ENCODE measurements at places on chromosomes 7 and 10. TPM values are rescaled to one million over a fixed set of nuclear protein-coding genes. Genes with fewer than 3 reads are reported as not detected.
A peak's percentile ranks its signal among the peaks of the same experiment; 100 is the strongest.

DNA sequence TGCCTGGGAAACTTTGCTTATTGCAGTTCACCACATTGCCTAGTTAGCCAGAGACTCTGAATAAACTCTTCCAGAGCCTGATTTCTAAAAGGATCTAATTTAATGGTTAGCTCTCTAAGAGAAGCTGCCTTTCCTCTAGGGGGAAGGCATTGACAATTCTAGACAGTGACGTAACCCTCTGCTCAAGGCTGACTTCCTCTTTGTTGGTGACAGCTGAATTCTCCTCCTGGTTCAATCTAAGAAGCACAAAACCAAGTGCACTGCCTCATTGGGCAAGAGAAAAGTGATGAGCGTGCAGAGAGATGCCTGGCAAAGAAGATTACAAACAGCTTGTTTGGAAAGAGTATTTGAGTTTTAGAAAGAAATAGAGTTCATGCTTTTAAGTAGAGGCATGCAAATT is 102.7 kb downstream of the MACC1 start:
- H3K36me3 ChIP-seq = no peaks in the 10 kb centered on the region
- H3K4me1 ChIP-seq = peaks cover 21% of the 10 kb centered on the region
- peak overlapping the region; percentile 39 for H3K27ac ChIP-seq
- no peak overlapping the region for H3K4me3 ChIP-seq

- H3K27ac ChIP-seq = no peak overlapping the region
- no peak overlapping the region for H3K4me3 ChIP-seq
- no peaks in the 10 kb centered on the region for H3K4me1 ChIP-seq
Measured at GRCh38 chr7:44294325-44295069, 30.9 kb downstream of the CAMK2B start.

NOLC1 gene
- total RNA-seq = 73.8 TPM

SPAM1 gene
- total RNA-seq = not detected

EPHB6 gene
- total RNA-seq = 25.2 TPM

DNA sequence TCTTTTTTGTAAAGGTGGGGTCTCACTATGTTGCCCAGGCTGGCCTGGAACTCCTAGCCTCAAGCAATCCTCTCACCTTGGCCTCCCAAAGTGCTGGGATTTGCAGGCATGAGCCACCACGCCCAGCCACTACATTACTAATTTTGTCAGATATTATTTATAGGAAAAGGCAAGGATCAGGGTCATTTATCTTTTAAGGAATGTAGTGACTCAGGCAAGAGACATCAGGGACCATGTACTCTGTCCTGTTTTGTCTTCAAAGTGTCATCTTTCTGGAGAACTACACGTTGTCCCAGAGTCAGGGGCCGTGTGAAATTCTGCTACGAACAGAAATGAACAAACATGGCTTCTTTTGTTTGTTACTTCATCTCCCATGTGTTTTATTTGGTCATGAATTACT is 105.3 kb downstream of the NPTX2 start:
- no peak overlapping the region for H3K27ac ChIP-seq
- H3K4me1 ChIP-seq = no peaks in the 10 kb centered on the region
- H3K27me3 ChIP-seq = no peaks in the 10 kb centered on the region
- H3K36me3 ChIP-seq = no peaks in the 10 kb centered on the region
- no peak overlapping the region for H3K4me3 ChIP-seq

- DNase-seq = no peak
- H3K4me3 ChIP-seq = no peak overlapping the region
- no peaks in the 10 kb centered on the region for H3K4me1 ChIP-seq
- H3K27me3 ChIP-seq = no peaks in the 10 kb centered on the region
Measured at GRCh38 chr7:146175716-146176115, 59.1 kb downstream of the CNTNAP2 start.

- no peaks in the 10 kb centered on the region for H3K36me3 ChIP-seq
- no peak overlapping the region for H3K4me3 ChIP-seq
- no peaks in the 10 kb centered on the region for H3K4me1 ChIP-seq
- H3K27ac ChIP-seq = no peak overlapping the region
- no peaks in the 10 kb centered on the region for H3K27me3 ChIP-seq
Measured at GRCh38 chr10:94149702-94150101, 156.0 kb downstream of the PLCE1 start.

CRHR2 gene
- not detected for total RNA-seq

DNA sequence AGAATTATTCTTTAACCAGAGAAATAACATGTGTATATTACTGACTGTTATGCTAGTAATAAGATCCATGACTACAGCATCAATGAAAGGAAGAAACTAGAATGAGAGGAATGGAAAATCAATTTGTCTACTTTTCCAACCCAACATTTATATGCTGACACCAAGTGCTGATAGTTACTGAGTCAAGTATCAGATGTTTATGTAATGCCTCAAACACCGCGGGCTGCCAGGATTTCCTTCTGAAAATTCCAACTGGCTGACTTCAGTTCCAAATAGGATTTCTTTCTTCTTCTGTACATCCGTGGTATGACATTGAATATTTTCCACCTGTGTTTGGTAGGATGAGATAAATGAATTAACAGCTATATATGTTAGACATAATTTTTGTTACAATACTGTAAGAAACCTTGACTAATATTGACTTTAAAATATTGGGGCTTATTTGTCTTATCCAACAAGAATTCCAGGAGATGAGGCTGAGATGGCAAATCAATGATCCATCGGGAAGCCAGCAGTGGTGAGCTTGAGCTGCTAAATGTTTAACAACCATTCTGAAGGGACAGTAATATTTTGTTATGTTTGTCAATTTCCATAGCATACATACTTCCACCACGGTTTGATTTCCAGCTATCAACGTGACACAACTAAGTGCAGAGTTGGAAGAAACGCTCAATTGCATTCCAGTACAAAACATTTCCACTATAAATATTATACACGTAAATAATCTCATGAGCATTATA is 435.2 kb upstream of the AUTS2 start:
- DNase-seq = no peak
- no peaks in the 10 kb centered on the region for H3K27me3 ChIP-seq
- no peak overlapping the region for H3K4me3 ChIP-seq
- H3K36me3 ChIP-seq = no peaks in the 10 kb centered on the region
- no peak overlapping the region for H3K27ac ChIP-seq
- H3K4me1 ChIP-seq = no peaks in the 10 kb centered on the region

GRCh38 chr10:32318476-32318896 is 28.5 kb downstream of the EPC1 start:
- no peaks in the 10 kb centered on the region for H3K27me3 ChIP-seq
- H3K36me3 ChIP-seq = peaks cover 31% of the 10 kb centered on the region
- H3K27ac ChIP-seq = peak overlapping the region; percentile 5
- peaks cover 38% of the 10 kb centered on the region for H3K4me1 ChIP-seq

- no peak overlapping the region for H3K27ac ChIP-seq
- H3K36me3 ChIP-seq = no peaks in the 10 kb centered on the region
- H3K4me3 ChIP-seq = no peak overlapping the region
- H3K27me3 ChIP-seq = no peaks in the 10 kb centered on the region
- no peaks in the 10 kb centered on the region for H3K4me1 ChIP-seq
Measured at GRCh38 chr10:22824984-22825383, 102.9 kb upstream of the ARMC3 start.

ENO4 gene
- total RNA-seq = not detected

RNF148 gene
- total RNA-seq = not detected

GRCh38 chr7:158371856-158372255 is 215.8 kb downstream of the PTPRN2 start:
- no peaks in the 10 kb centered on the region for H3K36me3 ChIP-seq
- H3K27me3 ChIP-seq = no peaks in the 10 kb centered on the region
- no peaks in the 10 kb centered on the region for H3K4me1 ChIP-seq

DNA sequence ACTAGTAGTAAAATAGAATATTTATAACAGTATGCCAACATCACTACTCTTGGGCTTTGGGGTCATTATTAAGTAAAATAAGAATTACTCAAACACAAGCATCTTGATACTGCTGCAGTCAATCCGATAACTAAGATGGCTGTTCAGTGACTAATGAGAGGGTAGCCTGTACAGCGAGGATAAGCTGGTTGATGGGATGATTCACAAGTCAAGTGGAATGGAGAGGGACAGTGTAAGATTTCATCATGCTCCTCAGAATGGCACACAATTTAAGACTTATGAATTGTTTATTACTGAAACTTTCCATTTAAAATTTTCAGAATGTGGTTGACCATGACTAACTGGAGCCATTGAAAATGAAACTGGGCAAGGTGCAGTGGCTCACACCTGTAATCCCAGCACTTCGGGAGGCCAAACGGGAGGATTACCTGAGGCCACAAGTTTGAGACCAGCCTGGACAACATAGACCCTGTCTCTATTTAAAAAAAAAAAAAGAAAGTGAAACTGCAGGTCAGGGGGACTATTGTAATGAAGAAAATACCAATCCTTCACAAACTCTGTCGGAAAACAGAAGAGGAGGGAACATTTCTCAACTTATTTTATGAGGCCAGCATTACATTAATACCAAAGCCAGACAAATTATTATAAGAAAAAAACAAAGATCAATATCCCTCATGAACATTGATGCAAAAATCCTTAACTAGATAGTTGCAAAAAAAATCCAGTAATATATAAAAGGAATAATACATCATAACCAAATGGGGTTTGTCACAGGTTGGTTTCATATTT is 11.2 kb downstream of the AVL9 start:
- peak overlapping the region; percentile 70 for H3K4me3 ChIP-seq
- no peaks in the 10 kb centered on the region for H3K27me3 ChIP-seq

- no peak for DNase-seq
- no peak overlapping the region for H3K27ac ChIP-seq
- H3K27me3 ChIP-seq = peaks cover 18% of the 10 kb centered on the region
Measured at GRCh38 chr7:17580141-17580540, 281.7 kb downstream of the AHR start.

GRCh38 chr10:88107296-88108097 is 244.1 kb downstream of the PTEN start:
- peaks cover 11% of the 10 kb centered on the region for H3K4me1 ChIP-seq
- peak overlapping the region; percentile 27 for H3K27ac ChIP-seq
- no peak for DNase-seq
- H3K4me3 ChIP-seq = no peak overlapping the region
- H3K36me3 ChIP-seq = peaks cover 2% of the 10 kb centered on the region
- H3K27me3 ChIP-seq = peaks cover 4% of the 10 kb centered on the region

SYT15 gene
- 1.4 TPM for total RNA-seq

GRCh38 chr10:4196183-4196582 is 411.2 kb upstream of the KLF6 start:
- H3K36me3 ChIP-seq = peaks cover 3% of the 10 kb centered on the region
- H3K27me3 ChIP-seq = peaks cover 4% of the 10 kb centered on the region
- H3K27ac ChIP-seq = no peak overlapping the region
- no peak overlapping the region for H3K4me3 ChIP-seq

SPDYE2B gene
- not detected for total RNA-seq

RSPH10B gene
- total RNA-seq = 0.53 TPM

DNA sequence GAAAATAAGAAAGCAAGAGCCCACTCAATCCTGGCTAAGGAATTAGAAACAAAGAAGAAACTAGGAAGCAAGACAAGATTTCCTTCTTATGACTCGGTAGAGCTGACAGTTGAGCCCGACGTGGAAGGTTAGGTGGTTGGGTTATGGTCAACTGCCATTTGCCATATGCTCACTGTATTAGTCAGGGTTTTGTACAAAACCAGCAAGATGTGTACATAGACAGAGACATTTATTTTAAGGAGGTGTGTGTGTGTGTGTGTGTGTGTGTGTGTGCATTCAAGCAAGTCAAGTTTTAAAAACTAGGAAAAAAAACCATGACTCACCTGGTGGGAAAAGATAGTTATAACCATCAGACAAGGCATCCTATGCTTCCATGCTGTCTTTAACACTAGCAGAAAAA is 158.5 kb downstream of the VPS50 start:
- no peaks in the 10 kb centered on the region for H3K36me3 ChIP-seq
- H3K4me3 ChIP-seq = no peak overlapping the region
- H3K27me3 ChIP-seq = peaks cover 2% of the 10 kb centered on the region
- DNase-seq = no peak
- H3K27ac ChIP-seq = no peak overlapping the region
- H3K4me1 ChIP-seq = no peaks in the 10 kb centered on the region

DEPP1 gene
- 0.23 TPM for total RNA-seq

DNA sequence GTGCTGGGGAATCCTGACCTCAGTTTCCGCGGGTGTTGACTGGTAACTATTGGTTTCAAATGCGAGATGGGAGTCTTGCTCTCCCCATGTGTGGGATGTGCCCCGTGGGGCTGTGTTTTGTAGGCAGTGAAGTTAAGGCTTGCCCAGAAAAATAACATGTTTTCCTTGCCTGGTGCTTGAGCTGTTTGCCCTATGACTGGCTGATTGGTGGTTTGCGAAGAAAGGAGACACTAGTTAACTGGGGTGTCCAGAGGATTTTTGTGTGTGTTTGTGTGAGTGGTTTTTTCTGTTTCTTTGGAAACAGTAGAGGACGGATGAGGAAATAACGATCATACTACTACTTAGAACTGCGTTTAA is 61.9 kb downstream of the CREB5 start:
- H3K4me3 ChIP-seq = no peak overlapping the region
- no peak overlapping the region for H3K27ac ChIP-seq
- no peaks in the 10 kb centered on the region for H3K4me1 ChIP-seq
- no peak for DNase-seq
- peaks cover 6% of the 10 kb centered on the region for H3K27me3 ChIP-seq

DNA sequence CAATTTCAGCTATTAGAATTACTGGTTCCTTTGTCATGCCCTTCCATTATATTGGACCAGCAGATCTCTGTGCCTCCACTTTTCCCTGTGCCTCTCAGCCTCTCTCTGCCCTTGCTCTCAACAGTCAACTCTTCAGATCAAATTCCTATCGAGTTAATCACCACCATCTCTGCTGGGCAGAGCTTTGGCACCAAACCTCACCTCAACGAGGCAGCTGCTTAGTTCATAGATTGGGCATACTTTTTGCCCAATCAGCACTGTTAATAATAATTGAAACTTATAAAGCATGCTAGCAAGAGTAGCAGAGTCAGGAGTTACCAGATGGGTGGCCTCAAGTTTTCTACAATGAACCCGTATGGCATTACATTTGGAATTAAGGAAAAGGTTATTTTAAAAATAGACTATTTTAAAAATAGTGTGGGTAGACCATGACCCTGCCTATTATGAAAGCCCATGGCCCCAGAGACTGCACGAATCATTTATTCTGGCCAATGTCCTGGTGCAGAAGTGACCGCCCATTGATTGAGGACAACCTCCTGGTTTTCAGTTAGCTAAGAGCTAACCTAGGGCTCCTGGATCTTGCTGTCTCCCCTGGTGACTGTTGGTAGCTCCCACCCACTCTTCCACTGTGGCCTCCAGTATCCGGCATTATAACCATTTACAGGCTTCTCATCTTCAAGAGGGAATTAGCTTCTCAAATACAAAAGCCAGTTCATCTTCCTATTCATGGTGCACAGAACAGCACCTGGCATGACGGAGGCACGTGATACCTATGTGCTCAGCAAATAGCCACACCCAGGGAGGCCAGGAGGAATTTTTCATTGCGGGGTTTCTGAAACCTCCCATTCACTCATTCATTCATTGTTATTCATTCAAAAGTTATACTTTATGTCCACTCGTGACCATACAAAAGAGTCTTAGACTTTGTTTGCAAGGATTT is 265.4 kb downstream of the INHBA start:
- DNase-seq = no peak
- no peak overlapping the region for H3K4me3 ChIP-seq
- H3K4me1 ChIP-seq = no peaks in the 10 kb centered on the region
- H3K27ac ChIP-seq = no peak overlapping the region

- H3K4me1 ChIP-seq = no peaks in the 10 kb centered on the region
- no peaks in the 10 kb centered on the region for H3K36me3 ChIP-seq
- peak; percentile 45 for DNase-seq
- peaks cover 43% of the 10 kb centered on the region for H3K27me3 ChIP-seq
Measured at GRCh38 chr10:93816123-93816747, 58.5 kb downstream of the LGI1 start.
